ENCODE measurements at places on chromosomes 12 and 14.

- no peak for DNase-seq
These were observed 121.7 kb upstream of the NOVA1 start for GRCh38 chr14:26719514-26719913.

DNA sequence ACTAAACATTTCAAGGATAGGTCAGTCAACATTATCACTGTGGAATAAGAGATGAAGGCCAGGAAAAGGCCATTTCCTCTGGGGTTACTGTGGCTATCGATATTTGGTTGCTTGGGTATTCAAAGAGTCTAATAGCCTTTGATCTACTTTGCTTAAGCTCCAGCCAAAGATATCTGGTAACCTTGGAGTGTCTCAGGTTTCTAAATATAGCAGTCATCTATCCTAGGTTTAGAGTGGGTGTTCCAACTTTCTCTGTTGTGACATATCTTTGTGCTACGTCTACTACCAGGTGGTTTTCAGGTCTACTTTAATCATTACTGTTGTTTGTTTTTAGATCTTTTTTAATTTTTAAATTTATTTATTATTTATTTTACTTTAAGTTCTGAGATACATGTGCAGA, 42.4 kb downstream of the RDH12 start:
- DNase-seq = no peak

DNA sequence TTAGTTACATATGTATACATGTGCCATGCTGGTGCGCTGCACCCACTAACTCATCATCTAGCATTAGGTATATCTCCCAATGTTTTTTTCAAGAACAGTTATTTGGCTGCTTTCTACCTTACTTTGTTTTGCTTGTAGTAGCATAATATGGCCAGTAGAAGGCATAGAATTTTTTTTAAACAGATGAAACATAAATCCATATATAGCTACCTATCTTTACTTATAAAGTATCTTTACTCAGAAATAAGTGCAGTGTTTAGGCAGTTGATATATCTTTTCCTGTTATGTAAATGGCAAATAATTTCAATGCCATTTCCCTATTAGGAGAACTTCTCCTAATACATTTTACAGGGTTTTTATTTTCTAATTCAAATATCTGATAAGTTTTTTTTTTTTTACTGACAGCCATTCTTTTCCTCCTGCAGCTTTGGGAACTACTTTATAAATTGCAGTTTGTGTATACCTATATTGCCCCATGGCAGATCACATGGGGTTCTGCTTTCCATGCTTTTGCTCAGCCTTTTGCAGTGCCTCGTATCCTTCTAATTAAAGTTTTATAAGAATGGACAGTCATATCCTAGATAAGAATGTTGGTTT, 143.1 kb downstream of the PCNX1 start:
- no peak for DNase-seq

DNA sequence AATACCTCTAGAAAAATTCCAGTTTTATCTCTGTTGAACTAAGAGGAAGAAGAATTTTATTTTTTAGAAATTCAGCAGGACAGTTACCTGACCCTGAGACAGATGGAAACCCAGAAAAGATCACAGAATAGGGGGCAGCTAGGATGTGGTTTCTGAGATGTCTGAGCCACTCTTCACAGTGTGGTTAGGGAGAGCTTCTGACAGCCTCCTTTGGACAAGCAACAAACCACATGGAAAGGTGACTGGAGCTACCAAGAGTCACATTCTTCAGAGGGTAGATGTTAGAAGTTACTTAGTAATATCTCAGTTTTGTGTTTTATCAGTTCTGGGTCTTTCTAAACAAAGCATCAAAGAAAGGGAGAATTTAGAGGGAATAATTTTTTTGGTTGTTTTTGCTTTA, 117.3 kb upstream of the NAP1L1 start:
- no peak for DNase-seq

GRCh38 chr12:42933461-42934081, 344.0 kb upstream of the PRICKLE1 start:
- no peak for DNase-seq

- DNase-seq = no peak
These were observed 2.0 kb downstream of the ATN1 start for GRCh38 chr12:6929466-6930452.

- no peak for DNase-seq
These were observed 2.1 kb downstream of the PNMA1 start for GRCh38 chr14:73712071-73712506.

- DNase-seq = no peak
These were observed 37.8 kb downstream of the PROX2 start for GRCh38 chr14:74838166-74838565.

DNA sequence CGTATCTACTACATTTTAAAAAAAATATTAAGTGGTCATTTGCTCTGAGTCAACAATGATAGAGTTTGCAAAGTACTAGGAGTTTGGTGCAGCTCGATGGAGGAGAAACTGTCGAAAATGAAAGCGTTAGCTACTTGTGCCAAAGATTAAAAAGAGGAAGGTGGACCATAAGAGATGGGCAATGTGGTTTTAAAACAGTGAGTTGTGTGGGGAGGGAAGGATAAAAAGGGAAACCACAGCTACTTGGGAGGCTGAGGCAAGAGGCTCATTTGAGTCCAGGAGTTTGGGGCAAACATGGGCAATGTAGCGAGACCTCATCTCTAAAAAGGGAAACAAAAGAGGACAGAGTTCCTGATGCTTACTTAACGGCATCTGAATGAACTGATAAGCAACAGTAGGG, 18.2 kb upstream of the STRAP start:
- no peak for DNase-seq

DNA sequence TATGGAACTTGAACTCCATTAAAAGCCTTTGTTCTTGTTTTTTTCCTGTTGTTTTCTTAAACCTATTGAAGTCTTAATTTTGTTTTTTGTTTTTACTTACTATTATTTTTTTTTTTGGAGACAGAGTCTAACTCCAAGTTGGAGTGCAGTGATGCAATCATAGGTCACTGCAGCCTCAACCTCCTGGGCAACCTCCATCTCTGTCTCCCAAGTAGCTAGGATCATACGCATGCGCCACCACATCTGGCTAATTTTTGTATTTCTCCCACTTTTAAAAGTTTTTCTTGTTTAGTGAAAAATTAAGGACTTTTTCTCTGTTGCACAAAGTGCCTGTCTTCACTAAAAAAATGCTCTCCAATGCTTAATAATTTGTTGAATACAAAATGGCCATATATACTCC, 76.2 kb downstream of the SCN8A start:
- DNase-seq = no peak

GRCh38 chr12:124637581-124637981, 70.2 kb upstream of the NCOR2 start:
- DNase-seq = no peak

- DNase-seq = no peak
These were observed 10.7 kb downstream of the SCARB1 start for GRCh38 chr12:124852911-124853427.

DNA sequence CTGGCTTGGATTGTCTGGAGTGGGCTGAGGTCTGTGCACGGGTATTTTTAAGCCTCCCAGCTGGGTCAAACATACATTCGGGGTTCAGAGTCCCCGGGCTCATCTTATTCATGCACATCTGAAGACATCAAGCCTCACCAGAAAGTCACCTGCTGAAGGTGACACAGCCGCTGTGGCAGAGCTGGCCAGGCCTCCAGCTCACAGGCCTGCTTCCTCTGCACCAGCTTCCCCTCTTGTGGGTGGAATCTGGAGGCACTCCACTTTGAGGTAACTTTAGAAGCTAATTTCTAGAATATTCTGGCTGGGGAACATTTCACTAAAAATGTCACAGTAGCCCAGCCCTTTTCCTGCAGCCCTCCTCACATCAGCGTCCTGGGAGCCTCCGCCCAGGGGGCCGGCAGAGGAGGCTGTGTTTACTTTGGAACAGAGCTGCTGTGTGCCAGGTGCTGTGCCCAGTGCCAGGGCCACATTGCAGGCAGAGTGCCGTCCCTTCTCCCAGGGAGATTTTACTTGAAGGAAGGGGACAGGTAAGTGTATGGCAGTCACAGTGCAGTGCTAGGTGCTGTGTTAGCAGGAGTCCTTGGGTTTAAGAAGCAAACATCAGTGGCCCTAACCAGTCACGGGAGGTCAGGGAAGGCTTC, 62.2 kb downstream of the TSPAN11 start:
- no peak for DNase-seq

DNA sequence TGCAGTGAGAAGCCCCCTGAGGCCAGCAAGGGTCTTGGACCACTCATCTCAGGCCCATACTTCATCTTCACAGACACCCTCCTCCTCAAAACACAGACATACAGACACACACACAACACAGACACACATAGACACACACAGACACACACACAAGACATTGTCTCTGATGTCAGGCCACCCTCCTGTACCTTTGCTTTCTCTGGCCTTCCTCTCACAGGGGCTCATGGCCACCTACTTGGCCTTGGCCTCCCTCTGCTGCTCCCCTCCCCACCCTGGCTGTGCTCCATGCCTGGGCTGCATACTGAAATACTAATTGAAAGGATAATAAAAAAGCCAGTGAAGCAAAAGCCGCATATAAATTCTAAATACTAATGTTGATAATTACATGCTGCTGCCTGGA, 1.6 kb upstream of the SYNDIG1L start:
- no peak for DNase-seq

DNA sequence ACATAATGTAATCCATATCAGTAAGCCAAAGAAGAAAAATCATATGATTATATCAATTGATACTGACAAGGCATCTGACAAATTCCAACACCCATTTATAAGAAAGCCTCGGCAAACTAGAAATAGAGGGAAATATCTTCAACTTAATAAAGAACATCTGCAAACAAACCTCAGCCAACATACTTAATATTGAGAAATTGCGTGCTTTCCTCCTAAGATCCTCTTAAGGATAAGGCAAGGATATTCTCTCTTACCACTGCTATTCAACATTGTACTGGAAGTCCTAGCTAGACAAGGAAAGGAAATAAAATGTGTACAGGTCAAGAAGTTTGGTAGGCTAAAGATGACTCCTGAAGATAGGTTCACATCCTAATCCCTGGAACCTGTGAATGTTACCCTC, 115.9 kb downstream of the DERA start:
- no peak for DNase-seq

DNA sequence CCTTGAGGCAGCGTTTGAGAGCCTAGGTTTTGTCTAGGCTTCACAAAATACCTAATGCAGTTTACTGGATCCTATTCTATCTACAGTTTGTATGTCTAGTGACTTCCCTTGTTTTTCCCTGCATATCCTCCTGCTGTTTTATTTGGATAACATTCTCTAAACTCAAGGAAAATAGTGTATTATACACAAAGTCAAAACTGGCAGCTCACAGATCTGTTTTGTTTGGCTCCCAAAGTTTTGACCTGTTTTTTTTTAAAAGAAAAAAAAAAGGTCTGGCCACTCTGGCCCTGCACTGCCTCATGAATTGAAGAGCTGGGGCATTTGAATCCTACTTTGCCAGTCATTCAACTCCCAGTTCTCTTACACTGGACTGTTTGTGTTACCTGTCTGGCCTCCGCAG, 155.3 kb downstream of the KICS2 start:
- no peak for DNase-seq

GRCh38 chr14:101812071-101812470, 50.6 kb downstream of the PPP2R5C start:
- DNase-seq = no peak

DNA sequence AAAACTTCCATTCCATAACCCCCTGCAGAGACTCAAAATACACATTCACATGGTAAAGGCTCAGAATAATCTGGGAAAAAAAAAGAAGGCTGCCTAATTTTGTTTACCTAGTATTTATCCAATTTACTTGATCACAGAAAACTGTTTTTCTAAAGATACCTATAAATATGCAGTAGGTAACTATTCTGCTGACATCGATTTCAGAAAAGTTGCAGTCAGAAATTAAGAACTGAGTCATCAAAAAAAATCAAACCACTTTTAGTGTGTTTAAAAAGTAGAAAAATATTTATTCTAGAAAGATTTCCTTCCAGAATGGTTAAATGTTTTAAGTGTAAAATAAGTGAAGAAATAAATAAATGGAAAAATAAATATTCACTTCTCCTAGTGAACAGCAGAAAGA, 254.5 kb upstream of the CAND1 start:
- DNase-seq = no peak

DNA sequence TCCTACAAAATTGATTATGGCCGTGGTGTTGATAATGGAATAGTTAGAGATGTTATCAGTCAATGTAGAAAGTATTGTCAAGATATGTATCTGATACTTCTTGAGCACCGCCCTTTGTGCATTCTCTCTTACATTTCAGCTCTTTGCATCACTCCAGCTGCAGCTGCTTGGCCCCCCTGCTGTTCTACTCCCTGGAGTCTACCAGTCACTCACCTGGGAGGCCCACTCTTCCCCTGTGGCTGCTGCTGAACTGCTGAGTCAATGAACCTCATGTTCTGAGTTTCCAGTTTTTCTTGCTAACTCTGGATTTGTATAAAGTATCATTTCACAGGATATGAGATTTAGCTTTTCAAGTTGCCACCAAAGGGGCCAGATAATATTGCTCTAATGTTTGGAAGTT, 312.8 kb upstream of the SLC16A7 start:
- no peak for DNase-seq

GRCh38 chr12:25894759-25895158, 63.7 kb upstream of the RASSF8 start:
- DNase-seq = no peak

- DNase-seq = no peak
These were observed 14.3 kb upstream of the PIP4K2C start for GRCh38 chr12:57576613-57577160.

- DNase-seq = no peak
These were observed 52.8 kb downstream of the STXBP6 start for GRCh38 chr14:24996930-24997725.

- no peak for DNase-seq
These were observed 124.9 kb upstream of the ATXN7L3B start for GRCh38 chr12:74412606-74413230.

DNA sequence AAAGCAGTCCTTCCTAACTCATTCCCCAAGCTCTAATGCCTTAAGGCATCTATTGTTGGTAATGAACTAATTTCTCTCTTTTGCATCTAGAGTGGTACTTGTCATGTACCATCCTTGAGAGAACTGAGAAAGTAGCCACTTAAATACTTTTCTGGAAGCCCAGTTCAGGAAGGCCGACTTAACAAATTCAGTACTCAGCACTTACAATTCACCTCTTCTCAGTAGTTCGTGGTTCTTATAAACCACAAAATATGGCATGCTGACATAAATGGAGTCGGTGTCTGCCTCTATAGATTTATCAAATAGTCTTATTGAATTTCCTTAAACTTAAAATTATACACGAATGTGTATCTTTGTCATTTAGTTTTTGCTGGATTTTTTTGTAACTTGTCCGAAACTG, 9.4 kb upstream of the COCH start:
- no peak for DNase-seq

- DNase-seq = no peak
These were observed 275.9 kb downstream of the TMEM132C start for GRCh38 chr12:128542844-128543243.
